ENCODE measurements at places on chromosomes 6 and 20.

DNA sequence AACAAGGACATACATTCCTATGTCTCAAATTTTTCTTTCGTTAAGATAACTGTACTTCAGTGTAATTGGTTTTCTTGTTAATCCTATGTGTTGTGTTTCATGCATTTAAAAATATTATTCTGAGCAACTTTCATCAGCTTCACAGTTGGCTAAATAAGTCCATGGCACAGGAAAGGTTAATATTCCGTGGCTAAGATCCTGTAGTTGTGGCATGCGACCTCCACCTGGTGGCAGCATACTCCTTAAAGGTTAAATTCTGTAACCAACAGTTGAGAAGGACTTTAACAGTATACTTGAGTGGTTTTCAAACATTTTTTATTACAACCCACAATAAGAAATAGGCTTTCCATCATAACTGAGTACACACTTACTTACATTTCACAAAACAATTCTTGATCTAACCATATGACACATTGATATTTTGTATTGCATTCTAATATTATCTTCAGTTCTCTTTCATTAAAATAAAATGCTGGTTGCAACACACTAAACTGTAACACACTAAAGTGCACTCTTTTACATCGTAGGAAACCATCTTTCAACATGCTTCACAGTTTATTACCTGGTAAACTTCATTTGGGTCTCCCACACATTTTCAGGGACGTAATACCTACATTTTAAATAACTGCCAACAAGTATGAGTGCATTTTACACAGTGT is 118.3 kb downstream of the SLX4IP start:
- peak; percentile 54 for DNase-seq

- DNase-seq = no peak
Observed at GRCh38 chr20:36850759-36851158, 25.2 kb upstream of the TLDC2 start.

- DNase-seq = no peak
Observed at GRCh38 chr20:60869087-60869486, 383.0 kb upstream of the CDH4 start.

- no peak for DNase-seq
Observed at GRCh38 chr6:144736763-144737162, 451.6 kb downstream of the UTRN start.

- peak; percentile 88 for DNase-seq
Observed at GRCh38 chr20:4082406-4083097, 67.2 kb upstream of the RNF24 start.

DNA sequence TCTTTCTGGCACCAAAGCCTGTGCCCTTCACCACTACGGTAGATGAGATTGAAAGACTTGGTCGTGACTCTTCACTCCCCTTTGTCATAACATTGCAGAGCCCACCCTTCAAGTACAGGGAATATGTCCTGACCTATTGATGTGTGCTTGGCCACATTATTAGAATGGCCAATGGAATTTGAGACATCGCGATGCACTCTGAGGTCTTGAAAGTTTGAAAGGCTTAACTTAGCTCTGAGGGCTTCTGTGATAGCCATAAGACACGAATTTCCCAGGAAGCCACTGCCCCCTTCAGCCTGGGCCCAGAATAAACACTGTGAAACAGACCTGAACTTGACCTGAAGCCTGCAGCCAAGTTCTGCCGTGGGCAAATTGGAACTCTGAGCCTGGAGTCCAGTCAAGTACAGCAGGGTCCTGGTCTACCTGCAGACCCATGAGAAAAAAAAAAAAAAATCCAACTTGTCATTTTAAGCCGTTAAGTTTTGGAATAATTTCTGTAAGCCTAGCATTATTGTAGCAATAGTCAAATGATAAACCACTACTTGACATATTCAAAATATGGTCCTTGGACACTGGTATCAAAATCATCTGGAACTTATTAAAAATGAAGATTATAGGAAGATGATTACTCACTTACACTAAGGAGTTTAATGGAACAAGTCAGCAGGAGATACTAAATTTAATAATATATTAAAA is 36.9 kb upstream of the TRAF3IP2 start:
- DNase-seq = peak; percentile 40

DNA sequence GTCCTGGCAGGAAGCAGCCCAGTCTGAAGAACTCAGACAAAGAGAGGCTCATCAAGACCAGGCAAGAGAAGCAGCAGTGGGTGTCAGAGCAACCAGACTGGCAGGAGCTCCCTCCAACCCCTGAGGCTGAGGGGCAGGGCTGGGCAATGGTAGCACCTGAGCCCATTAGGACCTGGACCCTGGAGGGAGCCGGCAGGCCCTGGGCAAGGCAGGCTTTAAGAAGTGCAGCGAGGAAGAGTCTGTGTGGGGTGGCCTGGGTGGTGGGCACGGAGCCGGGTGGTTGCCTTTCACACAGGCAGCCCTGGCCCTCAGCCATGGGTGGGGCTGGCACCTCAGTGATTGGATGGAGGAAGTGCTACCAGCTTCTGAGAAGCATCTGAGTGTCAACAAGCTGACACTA is 33.1 kb upstream of the IRF4 start:
- DNase-seq = no peak

GRCh38 chr20:830011-830521 is 3.4 kb upstream of the FAM110A start:
- DNase-seq = no peak

- no peak for DNase-seq
Observed at GRCh38 chr20:36091561-36092397, 62.8 kb upstream of the EPB41L1 start.

- DNase-seq = peak; percentile 83
Observed at GRCh38 chr6:81451787-81452186, 300.7 kb downstream of the TENT5A start.

DNA sequence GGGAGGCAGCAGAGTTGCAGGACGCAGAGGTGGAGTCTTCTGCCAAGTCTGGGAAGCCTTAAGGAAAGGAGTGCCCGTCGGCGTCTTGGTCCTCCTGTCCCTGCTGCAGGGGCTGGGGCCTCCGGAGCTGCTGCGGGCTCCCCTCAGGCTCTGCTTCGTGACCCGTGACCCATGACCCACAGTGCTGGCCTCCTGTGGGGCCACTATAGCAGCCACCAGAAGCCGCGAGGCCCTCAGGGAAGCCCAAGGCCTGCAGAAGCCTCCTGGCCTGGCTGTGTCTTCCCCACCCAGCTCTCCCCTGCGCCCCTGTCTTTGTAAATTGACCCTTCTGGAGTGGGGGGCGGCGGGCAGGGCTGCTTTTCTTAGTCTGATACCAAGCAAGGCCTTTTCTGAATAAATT is 3.3 kb upstream of the COL9A3 start:
- no peak for DNase-seq

DNA sequence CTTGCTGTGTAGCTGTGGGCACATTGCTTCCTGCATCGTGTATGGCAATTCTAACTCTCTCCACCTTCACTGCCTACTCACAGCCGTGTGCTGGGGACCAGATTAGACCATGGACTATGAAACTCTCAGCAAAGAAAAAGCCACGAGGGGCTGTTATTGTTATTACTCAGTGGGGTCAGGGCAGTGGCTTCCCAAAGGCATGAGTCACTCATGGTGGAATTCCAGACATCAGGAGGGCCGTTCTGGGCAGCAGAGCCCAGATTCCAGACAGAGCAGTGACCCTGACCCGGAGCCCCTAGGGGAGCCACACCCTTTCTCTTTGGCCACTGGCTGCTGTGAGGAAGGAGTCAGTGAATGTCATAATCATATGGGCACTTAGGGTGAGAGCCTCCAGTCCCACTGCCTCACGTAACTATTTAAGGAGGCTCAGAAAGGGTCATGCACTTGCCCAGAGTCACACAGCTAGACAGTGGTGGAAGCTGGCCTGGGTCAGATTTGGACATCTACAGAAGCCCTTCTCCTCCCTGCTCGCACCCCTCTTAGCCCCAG is 22.2 kb upstream of the CCN5 start:
- no peak for DNase-seq

GRCh38 chr20:39563349-39563748 is 601.2 kb downstream of the DHX35 start:
- DNase-seq = peak; percentile 48

- no peak for DNase-seq
Observed at GRCh38 chr6:80528115-80528514, 421.6 kb downstream of the BCKDHB start.

DNA sequence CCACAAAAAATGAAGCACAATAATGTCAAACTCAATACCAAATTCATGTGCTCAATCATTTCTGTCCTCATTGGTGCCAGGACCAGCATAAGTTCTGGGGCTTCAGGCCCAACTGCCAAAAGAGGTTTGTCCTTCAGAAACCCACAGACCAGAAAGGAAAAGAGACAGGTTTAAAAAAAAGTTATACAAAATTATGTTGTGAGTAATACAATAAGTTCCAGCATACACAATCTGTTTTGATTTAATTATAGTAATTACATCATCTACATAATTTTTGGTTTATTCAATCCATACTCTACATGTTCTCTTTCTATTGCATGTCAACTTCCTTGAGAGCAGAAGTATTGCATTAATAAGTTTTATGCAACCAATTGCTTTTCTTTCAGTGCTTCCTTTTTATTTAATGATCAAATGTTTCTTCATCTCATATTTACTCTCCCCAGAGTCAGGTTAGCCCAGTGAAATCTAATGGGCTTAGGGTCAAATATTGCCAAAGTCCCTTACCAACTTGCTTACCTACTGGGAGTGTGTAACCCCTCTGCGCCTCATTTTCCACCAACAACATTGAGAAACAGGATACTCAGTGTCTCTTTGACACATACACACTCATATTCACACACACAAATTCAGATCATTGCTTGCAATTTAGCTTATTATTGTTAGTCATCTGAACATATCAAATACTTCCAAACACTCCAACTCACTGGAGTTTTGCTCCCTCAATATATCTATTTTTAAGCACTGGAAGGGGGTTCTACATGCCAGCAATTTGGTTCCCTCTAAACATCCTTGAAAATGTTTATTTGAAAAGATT is 424.4 kb upstream of the MARCKS start:
- no peak for DNase-seq

Data from activated CD4-positive, alpha-beta T cell treated with anti-CD3 and anti-CD28 coated beads, Interleukin-2, amount 50 U/mL, for 16 hours (primary cell).